Stimulated activated CD4-positive, alpha-beta T cell treated with anti-CD3 and anti-CD28 coated beads, Interleukin-15, amount 100 ng/mL, for 48 hours (primary cell): ENCODE measurements at places on chromosomes 6 and 20.

- no peak for DNase-seq
These were observed 55.4 kb downstream of the CEP162 start for GRCh38 chr6:84172080-84172479.

DNA sequence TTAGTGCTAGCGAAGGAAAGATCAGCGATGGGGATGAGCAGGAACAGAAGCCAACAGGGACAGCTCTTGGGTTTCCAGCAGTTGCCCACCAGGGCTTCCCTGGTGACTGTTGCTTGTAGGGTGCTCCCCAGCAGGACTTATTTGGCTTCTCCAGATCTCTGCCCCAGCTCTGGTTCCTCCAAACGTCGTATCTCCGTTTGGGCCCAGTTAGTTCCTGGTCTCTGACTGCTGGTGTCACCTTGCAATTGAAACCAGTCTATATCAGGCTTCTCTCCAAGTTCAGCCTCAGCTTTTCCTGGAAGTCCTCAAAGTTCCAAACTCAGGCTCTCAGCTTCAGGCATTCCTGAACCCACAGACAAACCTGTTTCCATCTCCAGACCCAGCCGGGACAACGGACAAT is 70.8 kb upstream of the NXT1 start:
- DNase-seq = no peak

DNA sequence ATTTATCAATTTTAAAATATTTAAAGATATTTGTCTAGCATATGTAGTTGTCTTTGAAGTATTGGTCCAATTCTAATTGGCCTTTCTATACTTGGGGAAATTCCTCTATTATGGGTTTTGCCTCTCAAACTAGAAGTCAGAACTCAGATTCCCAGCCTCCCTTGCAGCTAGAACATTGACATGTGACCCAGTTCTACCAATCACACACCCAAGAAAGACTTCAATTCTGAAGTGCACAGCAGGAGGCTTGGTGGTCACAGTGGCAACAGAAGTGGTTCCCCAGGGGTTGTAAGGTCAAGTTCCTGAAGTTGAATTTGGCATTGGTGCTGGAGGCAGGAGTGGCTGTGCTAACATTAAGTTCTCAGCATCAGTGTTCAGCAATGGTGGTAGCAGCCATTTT is 14.8 kb upstream of the FKBP5 start:
- DNase-seq = no peak

DNA sequence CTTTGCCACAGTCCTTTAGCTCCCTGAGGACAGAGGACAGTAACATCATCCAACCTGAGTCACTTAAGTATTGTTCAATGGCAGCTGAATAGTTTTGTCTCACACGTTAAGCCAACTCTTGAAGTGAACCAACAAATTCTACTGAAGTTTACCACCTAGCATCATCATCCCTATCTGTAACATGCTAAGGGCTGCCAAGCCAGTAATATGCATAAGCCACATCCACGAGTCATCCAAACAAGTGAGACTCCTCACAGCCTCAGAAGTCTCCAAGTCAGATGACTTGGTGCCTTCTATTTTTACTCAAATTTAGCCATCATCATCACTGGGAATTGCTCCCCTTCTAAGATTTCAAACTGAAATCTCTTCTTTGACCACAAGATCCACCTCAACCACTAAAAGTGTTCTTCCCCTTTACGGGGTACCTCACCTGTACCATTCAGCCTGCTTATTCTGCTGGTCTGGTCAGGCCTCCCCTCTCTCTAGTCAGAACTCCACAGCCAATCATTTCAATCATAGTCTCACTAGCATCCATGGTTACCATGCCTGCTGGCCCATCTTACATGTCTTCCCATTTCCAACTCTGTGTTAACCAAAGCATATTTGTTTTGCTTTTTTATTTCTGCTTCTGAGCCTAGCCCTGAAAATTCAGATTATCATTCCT is 73.7 kb downstream of the DTNBP1 start:
- peak; percentile 22 for DNase-seq
